Tibial artery (tissue), 4 donors: ENCODE measurements at places on chromosomes 4 and X.

DNA sequence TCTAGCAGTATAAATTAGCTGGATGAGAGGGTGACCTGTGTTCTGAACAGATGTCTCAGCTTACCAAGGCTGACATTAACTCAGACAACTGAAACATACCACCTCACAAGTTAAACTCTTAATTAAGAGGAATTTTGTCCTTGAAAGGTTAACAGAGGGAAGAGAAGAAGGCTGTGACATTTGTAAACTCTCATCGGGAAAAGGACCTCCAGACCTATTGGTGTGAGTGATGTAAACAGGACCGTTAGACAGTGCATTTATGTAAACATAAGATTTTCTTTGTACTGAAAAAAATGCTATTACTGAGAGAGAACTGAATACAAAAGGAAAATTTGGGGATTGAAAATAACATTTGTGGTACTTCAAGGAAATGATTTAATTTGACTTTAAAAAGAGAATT lies 308.4 kb upstream of the DIAPH2 start:
- DNase-seq: no peak

DNA sequence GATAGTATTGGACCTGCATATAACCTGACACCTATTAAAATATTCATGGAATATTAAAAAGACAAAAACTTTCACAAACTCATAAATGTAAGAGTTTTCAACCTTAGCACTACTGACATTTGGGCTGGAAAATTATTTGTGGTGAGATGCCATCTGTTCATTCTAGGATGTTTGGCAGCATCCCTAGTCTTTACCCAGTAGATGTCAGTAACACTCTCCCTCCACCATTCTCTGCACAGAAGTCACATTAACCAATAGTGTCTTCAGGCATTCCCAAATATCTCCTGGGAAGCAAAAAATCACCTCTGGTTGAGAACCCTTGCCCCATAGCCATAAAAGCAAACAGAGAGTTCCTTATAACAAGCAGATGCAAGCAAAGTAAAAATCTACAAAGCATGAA lies 41.4 kb upstream of the NDST4 start:
- DNase-seq: no peak

GRCh38 chrX:76893930-76894329 lies 466.4 kb downstream of the MAGEE1 start:
- no peak for DNase-seq

DNA sequence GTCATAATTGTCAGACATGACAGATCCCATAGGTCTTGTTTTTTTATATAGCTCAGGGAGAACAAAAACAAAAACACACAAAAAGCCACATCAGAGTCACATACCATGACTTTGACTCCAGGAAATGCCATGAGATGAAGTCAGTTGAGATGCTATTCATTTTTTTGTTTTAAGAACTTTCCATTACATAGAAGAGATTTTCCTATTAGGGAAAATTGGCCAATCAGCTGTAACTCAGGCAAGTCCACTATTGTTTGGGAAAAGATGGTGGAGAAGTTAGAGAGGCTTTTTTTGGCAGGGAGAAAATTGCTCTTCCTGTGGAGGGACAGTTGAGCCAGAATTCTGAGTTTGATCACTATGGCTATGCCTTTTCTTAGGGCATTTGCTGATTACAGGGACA lies 72.6 kb downstream of the SMARCA5 start:
- DNase-seq: no peak

GRCh38 chr4:21117541-21118180 lies 417.4 kb downstream of the PACRGL start:
- no peak for DNase-seq
